Right renal cortex interstitium (tissue), 3 donors: ENCODE measurements at places on chromosomes 13 and 19. TPM values are rescaled to one million over a fixed set of nuclear protein-coding genes. Genes with fewer than 3 reads are reported as not detected.

DNA sequence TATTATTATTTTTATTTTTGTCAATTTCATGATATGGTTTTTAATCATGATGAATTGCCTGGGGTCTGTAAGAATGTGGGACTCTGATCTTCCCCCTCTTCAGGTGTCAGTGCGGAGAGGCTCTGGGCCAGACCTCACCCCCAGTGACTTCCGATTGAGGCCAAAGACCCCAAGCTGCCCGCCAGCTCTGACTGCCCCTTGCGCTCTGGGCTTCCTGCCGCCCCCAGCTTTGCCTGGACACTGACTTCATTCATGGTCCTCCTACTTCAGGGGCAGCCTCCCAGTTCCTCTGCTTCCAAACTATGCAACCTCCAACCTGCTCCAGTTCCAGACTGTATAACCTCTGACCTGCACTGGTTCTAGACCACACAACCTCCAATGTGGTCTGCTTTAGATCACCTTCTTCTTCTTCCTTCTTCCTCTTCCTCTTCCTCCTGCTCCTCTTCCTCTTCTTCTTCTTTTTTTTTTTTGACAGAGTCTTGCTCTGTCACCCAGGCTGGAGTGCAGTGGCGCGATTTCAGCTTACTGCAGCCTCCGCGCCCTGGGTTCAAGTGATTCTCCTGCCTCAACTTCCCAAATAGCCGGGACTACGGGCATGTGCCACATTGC lies 6.7 kb upstream of the PPP5C start:
- DNase-seq: no peak

- DNase-seq: no peak
Observed at GRCh38 chr13:67204764-67205163, 25.4 kb downstream of the PCDH9 start.

- no peak for DNase-seq
Observed at GRCh38 chr19:41928221-41928683, at the start of gene ERFL. Gene ERFL, minus strand, starts transcription at chr19:41928449. Its CDS starts 15,530 bp downstream, at chr19:41912919.

- DNase-seq: no peak
Observed at GRCh38 chr19:1847684-1848398, 442 bp downstream of the REXO1 start.

DNA sequence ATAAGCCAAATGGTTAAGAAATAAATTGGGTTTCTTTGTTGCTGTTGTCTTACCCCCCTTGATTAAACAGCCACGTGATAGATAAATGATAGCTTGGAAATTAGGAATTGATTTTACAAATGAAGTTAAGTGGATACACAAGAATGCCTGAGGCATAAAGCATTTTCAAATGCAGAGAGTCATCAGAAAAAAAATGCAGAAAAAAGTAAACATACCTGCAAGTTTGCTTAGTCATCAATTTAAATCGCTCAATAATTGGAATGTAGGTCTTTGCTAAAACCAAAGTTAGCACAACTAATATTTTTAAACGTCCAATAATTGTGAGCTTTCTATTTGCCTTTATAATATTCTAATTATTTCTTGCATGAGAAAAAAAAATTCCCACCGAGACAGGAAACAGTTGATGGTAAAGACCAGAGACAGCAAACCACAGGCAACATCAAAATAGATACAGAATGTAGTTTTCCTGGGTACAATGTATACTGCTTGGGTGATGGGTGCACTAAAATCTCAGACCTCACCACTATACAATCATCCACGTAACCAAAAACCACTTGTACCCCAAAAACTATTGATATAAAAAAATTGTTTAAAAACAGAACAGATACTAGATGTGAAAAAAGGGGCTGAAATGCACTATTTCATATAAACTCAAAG lies 924.0 kb downstream of the PCDH9 start:
- no peak for DNase-seq

- DNase-seq: no peak
Observed at GRCh38 chr13:48644951-48645350, 8.8 kb upstream of the CYSLTR2 start.

LMTK3 gene
- 1.2 TPM for polyA plus RNA-seq

FUT2 gene
- polyA plus RNA-seq: 2.6 TPM

DNA sequence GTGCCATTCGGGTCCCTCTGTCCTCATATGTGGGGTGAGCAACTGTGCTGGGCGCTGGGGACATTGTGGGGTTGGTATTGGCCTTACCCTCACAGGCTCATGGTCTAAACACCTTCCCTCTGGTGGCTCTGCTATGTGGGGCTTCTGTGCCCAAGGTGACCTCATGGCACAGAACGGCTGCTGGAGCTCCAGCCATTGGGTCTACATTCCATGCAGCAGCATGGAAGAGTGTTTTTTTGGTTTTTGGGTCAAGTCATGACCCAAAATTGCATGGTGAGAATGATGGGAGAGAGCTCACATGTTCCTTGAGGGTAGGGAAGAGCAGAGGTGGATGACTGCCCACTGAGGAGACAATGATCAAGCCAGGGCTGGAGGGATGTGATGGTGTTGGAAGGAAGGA lies 17.2 kb downstream of the PGLS start:
- no peak for DNase-seq

KLF16 gene
- 6.0 TPM for polyA plus RNA-seq

- no peak for DNase-seq
Observed at GRCh38 chr19:41871573-41872383, 5.3 kb upstream of the CD79A start.

DNA sequence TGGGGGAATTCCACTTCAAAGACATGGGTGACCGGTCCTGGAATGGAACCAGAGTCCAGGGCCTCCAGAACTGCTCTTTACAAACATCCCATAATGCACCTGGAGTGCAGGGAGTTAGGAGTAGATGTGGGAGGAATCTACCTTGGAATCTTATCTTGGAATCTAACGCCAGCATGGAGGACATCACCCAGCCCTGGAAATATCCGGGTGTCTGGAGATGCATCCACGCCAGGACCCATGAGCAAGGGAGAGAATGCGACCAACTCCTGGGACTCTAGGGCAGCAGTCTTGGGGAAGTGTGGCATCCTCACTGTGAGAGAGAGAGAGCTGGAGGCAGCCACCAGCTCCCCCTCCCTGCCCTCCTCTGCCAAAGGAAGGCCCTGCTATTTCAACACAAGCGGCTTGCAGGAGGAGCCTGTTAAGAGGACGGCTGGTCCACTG lies 211.8 kb downstream of the UQCRFS1 start:
- no peak for DNase-seq

DNA sequence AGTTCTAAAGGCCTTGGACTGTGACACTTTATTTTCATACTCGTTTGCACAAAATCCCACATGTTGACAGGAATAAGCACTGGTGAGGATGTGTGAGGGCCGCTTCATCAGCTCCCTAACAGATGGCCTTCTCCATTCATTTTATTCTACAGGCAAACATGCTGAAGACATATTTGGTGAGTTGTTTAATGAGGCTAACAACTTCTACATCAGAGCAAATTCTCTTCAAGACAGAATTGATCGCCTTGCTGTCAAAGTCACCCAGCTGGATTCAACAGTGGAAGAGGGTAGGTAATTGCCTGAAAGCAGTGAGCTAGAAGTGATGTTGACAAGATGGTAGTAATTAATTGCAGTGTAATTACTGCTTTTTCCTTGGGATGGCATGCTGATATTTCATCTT lies 95.7 kb downstream of the GPR12 start:
- DNase-seq: no peak

IZUMO2 gene
- polyA plus RNA-seq: not detected

DNA sequence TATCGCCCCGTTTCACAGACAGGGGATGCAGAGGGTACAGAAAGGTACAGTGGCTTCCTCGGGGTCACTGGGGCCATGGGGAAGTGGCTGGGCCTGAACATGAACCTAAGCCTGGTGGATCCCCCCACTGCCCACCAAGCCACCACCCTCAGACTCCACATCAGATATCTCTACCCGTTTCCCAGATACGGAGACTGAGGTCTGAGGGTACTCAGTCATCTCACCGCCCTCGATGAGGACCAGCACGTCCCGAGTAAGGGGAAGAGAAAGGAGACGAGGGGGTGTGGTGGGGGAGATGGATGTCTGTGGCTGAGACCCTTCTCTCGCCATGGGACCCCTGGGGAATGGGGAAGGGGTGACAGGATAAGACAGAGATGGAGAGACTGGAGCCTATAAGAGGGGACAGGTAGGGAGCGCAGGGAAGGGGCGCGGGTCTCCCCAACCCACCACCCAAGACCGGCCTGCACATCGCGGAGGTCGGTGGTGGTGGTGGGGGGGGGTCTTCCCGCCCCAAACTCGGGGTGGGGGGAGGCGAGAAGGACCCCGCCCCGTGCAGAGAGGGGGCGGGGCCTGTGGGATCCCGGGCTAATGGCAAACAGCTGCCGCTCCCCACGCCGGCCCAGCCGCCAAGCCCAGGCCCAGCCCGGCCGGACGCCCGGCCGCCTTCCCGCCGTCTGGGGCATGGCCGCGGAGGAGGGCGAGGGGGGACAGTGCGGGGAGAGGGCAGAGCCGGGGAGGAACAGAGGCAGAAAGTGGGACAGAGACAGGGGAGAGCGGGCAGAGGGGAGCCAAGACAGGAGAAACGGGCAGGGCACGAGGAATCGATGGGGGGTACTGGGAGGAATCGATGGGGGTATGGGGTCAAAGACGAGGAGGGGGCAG lies 698 bp downstream of the KANK2 start:
- DNase-seq: no peak

LILRB4 gene
- 1.1 TPM for polyA plus RNA-seq

GRCh38 chr13:111115965-111116521 lies 933 bp downstream of the ARHGEF7 start:
- DNase-seq: no peak

- no peak for DNase-seq
Observed at GRCh38 chr13:26247011-26247410, 6.9 kb upstream of the CDK8 start.

GRCh38 chr19:48845384-48845783 lies 9.1 kb upstream of the HSD17B14 start:
- no peak for DNase-seq

- no peak for DNase-seq
Observed at GRCh38 chr13:66951426-66951825, 278.7 kb downstream of the PCDH9 start.

- DNase-seq: no peak
Observed at GRCh38 chr13:98675066-98675465, 77.4 kb downstream of the SLC15A1 start.

DNA sequence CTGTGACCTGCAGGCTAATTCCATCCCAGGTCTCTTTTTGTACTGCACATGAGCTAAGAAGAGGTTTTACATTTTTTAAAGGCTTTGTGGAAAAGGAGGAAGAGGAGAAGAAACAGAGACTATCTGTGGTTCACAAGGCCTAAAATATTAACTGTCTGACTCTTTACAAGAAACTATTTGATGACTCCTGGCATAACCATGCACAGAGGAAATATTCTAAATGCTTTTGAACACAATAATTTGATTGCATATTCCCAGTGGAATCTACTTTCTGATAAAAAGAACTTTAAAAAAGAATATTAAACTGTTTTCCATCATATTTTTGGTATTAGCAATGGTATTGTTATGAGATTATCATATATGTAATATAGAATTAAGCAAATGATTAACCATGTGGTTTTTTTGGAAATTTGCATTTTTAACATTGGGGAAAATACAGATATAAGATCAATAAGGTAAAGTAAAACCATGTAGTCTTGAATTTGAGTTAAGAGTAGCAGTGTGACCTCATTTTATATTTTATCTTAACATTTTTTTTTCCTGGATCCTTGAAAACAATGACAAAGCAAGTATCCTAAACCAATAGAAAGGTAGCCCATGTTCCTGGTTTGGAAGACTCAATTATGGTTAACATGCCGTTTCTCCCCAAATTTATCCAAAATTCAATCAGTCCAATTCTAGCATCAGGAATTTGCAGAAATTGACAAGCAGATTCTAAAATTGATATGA lies 251.0 kb downstream of the UQCRFS1 start:
- no peak for DNase-seq

SHISA7 gene
- 0.13 TPM for polyA plus RNA-seq

FXYD3 gene
- 7.0 TPM for polyA plus RNA-seq

TMEM255B gene
- polyA plus RNA-seq: 7.0 TPM

DNA sequence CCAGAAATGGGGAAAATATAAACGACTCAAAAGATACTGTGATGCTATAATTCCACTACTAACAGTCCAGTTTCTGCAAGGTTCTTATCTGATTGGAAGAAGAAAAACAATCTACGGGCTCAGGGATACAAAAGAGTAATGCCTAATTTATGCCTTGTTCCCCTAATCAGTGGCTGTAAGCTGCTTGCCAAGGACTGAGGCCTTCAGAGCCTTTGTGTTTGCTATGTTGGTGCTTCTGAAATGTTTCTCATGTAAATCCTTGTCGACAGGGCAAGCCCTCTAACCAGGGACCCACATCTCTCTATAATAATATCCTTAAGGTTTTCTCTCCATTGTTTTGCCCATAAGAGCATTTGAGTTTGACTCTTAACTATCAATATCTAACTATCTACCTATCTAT lies 89.7 kb upstream of the CLDN10 start:
- DNase-seq: no peak

LAIR1 gene
- 3.1 TPM for polyA plus RNA-seq

HAUS8 gene
- polyA plus RNA-seq: 11.9 TPM

DNA sequence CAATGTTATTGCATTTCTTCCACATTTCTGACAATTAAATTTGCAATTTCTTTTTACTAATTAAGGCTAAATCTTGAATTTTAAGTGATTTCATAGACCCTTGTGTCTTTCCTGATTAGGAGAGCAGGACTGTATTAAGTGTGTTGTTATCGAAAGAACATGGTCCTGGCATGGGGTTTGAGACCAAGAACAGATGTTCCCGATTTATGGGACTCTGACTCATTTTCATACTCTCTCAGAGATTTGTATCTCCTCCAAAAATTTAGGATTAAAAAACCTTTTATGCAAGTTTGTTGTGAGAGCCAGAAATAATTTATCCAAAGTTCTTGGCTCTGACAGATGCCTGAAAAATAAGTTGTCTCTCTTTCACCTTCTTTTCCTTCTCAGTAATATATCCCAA lies 589.3 kb upstream of the ARGLU1 start:
- DNase-seq: no peak

DNA sequence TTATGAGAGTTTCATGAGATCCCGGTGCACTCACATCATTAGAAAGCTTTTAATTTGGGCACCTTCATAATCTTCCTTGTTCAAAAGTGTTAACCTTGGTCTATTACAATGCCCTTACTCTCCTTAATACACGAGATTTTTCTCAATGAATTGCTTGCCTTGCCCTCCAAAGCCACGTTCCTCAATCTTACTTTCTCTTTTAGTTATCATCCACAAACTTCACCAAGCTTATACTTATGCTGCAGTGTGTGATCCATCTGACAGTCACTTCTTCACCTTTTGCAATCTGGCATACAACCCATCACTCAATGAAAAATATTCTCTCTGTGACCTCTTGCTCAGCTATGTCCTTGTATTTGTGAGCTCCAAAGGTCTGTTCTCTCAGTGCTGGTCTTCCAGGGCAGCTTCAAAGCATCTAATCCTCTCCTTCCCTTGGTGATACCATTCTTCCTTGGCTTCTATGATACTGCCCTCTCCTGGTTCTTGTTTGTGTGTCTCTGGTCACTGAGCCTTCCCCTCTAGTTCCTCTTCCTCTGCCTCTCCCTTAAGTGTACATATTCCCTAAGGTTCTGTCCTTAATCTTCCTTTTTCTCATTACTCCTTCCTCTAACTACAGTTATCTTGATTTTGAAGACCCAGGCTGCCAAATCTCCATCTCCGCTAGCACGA lies 202.2 kb upstream of the STARD13 start:
- DNase-seq: no peak

FAM83E gene
- 0.98 TPM for polyA plus RNA-seq
